ENCODE measurements at places on chromosomes 13 and 19.

- no peak for DNase-seq
These were observed 109.7 kb downstream of the HSPH1 start for GRCh38 chr13:31051999-31052398.

DNA sequence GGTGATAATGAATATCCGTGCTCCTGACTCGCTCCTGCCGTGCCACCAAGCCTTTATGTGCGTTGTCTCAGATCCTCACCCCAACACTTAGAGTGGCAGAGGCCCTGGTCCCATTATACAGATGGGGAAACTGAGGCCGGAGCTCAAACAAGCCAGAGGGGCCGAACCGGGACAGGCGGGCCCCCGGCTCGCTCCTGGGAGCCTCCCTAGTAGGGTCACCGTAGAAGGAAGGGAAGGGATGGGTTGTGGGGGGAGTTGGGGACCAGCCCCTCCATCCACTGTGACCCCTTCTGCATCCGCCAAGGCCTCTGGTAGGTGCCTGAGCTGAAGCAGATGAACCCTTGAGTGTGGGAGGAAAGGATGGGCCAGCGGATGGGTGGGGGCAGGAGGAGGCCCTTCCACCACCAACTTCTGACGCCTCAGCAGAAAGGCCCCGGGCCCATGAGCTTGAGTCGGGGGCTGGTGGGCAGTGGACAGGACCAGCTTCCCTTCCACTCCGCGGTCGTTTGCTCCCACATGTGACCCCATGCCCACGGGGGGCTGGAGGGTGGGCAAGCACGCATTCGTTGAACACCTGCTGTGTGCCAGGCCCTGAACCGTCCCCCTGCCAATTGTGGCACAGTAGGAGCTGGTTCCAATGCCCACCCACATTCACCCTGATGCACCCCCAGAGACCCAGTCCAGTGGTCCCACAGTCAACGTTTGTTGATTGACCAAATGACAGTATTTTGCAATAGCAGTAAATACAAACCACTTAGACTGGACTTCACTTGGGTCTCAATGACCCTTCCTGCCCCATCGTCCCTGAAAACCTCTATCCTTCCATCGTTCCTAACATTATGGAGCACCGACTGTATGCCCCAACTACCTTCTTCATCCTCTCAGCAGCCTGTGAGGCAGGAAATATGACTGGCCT is 24.2 kb upstream of the TCF3 start:
- no peak for DNase-seq

- no peak for DNase-seq
These were observed 74.5 kb downstream of the CYSLTR2 start for GRCh38 chr13:48728226-48728625.

GRCh38 chr13:102816708-102817107 is 17.8 kb downstream of the BIVM start:
- no peak for DNase-seq

DNA sequence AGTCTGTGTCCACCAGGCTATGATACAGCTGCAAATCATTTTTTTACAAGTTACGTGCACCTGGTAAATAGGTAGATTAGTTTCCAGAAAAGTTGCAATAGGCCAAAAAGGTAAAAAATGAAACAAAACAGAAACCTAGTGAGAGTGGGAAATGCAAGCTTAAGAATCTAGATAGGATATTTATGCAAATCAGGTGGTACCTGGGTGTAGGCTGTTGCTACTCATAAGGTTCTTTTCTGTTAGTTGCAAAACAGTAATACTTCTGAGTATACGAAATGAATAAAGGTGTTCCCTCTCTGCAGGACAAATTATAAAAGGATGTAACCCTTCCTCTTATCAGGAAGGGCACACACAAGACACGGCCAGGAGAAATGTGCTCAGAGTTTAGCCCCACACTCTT is 97.9 kb downstream of the UGGT2 start:
- no peak for DNase-seq

GRCh38 chr13:76707360-76707759 is 178.8 kb downstream of the KCTD12 start:
- no peak for DNase-seq

DNA sequence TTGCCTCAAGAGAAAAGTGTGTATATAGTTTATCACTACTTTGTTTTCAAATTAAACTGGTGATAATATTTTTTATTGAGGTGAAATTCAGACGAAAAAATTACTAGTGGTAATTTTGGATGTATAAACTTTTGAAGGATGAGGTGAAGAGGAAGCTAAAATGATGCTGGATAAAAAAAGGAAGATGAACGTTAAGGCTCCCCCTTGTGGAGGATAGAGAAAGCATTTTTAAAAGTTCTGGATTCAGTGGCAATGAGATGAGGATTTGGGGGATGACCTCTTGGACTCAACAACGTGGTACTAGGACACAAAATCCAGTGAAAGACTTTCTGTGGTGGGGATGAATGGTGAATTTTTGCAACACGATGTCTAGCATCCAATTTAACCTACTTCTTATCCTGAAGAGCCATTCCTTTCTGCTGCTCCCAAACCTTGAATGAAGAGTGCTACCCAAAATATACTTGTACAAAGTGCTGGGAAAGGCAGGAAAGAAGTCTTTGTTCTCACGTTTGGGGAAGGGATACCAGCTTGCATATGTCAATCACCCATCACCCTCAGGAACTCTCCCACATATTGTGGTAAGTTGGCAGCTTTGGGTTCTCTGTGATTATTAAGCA is 7.3 kb upstream of the SIGLEC5 start:
- no peak for DNase-seq

DNA sequence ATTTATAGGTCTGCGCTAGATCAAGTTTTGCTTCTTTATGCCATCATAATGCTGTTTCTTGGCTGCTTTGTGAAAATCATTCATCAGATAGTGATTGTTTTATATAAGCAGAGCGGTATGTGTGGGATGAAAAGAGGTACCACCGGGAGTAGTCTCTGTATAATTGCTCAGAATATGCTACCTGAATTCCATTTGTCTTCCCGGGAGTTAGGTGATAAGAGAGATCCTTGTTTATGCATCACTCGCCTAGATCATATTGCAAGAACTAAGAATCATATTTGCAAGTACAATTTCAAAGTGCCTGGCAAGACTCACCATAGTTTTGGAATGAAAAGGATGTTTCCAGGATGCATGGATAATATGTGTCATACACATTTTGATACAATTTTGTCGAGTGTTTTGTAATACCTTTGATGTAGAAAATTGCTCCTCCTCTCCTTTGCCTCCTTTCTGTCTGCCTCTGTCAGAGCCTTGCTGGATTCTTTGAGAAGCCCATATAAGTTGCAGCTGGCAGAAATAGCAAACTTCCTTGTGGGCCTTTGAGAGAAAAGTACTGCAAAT is 1306.0 kb upstream of the SLC10A2 start:
- no peak for DNase-seq

- DNase-seq = no peak
These were observed 11.7 kb upstream of the FAM216B start for GRCh38 chr13:42769650-42770049.

DNA sequence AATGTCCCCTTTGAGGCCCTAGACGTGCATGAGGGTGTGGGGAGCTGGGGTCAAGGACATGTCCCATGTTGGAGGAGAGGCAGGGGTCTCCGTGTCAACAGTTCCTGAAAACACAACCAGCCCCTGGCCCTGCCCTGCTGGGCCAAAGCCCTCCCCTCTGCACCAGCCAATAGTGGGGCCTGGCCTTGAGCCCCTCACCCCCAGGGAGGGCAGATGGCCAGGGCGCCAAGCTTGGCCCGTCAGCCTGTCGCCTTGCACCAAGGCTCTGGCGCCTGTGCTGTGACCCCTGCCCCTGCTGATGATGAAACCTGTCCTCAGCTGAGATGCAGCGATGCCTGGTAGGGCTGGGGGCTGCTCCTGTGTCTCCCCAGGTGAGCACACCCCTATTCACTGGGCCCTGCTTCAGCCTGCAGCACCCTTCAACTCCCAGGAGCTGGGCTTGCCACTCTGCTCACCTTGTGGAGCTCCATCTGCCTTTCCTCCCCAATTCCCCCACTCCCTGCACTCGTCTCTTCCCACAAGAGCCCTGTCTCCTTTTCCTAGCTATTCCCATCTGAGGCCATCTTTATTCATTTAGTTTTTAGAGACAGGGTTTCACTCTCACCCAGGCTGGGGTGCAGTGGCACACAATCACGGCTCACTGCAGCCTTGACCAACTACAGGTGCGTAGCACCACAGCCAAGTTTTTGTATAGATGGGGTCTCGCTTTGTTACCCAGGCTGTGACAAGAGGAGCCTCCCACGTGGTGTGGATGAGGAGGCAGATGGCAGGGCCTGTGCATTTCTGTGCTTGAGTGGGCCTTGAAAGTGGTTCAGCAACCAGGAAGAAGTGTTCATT is 2.1 kb upstream of the HAMP start:
- DNase-seq = no peak

DNA sequence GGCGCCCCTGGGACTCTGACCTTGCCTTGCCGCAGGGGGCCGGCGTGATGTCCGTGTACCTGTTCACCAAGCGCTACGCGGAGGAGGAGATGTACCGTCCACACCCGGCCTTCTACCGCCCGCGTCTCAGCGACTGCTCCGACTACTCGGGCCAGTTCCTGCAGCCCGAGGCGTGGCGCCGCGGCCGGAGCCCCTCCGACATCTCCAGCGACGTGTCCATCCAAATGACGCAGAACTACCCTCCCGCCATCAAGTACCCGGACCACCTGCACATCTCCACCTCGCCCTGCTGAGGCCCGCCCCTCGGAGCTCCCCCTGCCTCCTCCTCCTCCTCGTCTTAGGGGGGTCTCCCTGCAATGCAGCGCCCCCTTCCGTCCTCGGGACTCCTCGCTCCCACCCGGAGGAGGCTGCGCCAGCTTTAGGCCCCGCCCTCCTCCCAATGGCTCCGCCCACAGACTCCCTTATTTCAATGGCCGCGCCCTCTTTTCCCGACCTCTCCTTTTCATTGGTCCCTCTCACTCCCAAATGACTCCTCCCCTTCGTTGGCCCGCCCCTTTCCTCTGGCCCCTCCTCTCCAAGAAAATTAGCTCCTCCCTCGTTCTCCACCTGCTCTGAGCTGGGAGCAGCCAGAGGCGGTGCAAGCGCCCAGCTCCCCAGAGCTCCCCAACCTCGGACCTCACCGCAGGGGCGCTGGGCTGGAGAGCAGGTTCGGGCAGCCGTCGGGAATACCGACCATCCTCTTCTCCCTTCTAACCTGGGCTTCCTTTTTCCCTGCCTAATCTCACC is 20.5 kb upstream of the CACNG8 start:
- DNase-seq = no peak

GRCh38 chr13:61111529-61111928 is 304.1 kb downstream of the PCDH20 start:
- no peak for DNase-seq

DNA sequence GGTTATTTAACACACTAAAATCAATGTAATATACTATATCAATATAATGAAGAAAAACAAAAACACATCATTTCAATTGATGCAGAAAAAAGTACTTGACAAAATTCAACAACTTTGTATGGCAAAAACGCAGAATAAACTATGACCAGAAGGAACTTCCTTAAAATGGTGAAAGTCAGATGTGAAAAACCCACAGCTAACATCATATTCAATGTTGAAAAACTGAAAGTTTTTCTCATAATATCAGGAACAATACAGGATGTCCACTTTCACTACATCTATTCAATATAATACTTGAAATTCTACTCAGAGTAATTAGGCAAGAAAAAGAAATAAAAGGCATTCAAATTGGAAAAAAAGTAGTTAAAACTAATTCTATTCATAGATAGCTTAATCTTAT is 50.3 kb downstream of the SPRY2 start:
- no peak for DNase-seq

GRCh38 chr19:15428956-15429824 is 10.4 kb upstream of the AKAP8L start:
- DNase-seq = no peak

- DNase-seq = no peak
These were observed 16.0 kb downstream of the TDRD3 start for GRCh38 chr13:60412909-60413616.

DNA sequence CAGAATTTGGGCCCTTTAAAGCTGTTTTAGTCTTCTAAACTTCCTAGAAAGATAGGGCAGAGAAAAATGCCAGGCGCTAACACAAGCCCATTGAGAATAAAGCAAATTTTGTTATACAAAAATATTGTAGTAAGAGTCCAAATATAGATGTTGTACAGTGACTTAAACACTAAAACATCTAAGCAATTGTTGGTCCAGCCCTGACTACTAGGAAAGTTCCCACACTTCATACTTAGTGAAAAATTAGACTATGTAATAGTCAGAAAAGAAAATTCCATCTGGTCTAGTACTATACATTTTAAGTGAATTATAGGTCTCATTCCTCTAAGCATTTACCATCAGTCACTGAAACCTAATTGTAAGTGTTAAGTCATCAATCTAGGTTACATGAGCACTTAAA is 1518.3 kb upstream of the SLC10A2 start:
- no peak for DNase-seq

GRCh38 chr19:49538643-49539042 is 10.8 kb downstream of the RCN3 start:
- DNase-seq = no peak

- no peak for DNase-seq
These were observed 137.3 kb upstream of the ZNF507 start for GRCh38 chr19:32208060-32208459.

GRCh38 chr19:46813839-46814358 is 25.5 kb upstream of the SLC1A5 start:
- DNase-seq = no peak

GRCh38 chr13:70366720-70367119 is 258.5 kb upstream of the KLHL1 start:
- no peak for DNase-seq

DNA sequence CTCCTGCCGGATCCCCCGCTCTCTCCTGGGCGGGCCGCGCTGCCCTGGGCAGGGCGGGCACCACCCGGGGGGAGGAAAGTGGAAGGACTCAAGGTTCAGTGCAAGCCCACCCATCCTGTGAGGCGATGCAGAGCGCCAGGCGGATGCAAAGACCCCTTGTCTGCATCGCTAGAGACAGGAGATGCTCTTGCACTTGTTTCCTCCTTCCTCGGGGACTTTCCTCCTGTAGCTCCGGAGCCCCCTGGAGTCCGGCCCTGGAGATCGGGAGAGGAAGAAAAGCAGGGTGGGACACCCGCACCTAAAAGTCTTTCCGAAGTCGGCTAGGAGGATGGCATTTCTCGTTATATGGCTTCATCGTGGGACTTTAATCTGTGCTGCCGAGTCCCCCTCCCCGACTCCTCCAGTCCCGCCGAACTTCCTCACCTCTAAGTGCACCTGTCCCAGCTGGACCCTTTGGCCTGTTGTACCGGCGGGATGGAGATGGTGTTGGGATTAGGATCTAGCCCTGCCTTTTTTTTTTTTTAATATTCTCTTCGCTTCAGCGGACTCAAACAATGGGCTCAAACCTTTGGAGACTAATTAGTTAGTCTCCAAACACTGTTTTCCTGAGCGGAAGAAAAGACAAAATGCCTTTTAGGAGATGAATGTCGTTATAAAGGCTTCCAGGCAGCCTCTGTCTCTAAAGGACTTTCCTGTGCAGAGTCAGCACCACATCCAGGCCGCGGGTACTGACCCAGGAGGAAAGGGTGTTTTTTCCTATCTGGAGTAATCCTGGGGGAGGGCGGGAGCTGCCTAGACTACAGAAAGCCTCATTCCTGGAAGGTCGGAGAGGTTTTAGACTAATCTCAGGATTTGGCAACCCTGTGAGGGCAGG is 725 bp downstream of the FAM124A start:
- no peak for DNase-seq

GRCh38 chr19:4606921-4607678 is 32.2 kb upstream of the TNFAIP8L1 start:
- DNase-seq = peak; percentile 41

- no peak for DNase-seq
These were observed 167.8 kb upstream of the SOX1 start for GRCh38 chr13:111898956-111899713.

- no peak for DNase-seq
These were observed 397.4 kb downstream of the SPRY2 start for GRCh38 chr13:79943346-79944023.

All from head of caudate nucleus (tissue), 42 donors.